Fibroblast of skin of scalp (primary cell): ENCODE measurements at places on chromosomes 4 and X.

GRCh38 chrX:78063687-78064086 is 40.4 kb upstream of the PGK1 start:
- no peak for DNase-seq

DNA sequence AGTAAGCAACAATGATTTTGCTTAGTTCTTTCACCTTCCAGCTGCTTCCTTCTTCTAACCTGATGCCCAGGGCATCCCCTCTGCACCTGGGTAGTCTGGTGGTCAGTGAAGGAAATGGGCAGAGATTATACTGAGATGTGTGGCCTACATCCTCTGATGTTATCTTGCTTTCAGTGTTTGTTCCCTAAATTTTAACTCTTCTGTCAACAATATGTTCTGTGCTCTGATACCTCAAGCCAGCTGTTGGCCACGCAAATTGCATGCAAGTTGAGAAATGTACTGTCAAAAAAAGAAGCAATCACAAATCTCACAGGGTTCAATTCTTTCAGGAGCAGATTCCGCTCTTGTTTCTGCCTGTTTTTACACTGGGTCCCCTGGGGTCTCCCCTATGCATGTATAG is 73.8 kb downstream of the FBXW7 start:
- DNase-seq, result no peak

GRCh38 chr4:19999276-19999675 is 252.4 kb upstream of the SLIT2 start:
- no peak for DNase-seq

DNA sequence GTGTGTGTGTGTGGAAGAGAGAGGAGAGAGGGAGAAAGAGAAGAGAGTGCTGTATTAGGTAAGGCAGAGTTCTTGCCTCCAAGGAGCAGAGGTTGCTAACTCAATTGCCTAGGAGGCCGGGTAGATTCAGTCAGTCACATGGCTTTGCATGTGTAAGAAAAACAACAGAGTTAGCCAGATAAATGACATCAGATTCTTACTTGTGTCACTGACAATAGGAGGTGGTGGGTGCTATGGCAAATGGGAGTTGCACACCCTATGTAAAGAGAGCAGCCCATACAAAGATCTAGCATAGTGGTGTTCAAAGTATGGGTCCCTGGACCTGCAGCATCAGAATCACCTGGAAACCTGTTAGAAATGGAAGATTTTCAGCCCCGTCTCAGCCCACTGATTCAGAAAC is 14.4 kb upstream of the PGRMC2 start:
- DNase-seq, result no peak

DNA sequence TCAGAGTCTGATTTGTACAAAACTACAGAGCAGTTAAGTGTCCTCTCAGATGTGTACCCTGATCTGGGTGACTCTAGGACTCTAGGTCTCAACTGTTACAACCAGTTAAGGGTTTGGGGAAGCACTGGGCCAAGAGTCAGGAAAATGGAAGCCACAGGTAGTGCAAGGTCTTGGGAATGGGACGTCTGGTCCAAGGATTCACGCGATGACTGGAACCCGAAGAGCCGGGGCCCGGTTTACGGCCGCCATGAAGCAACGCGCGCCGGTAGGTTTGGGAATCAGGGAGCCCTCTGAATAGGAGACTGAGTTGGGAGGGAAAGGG is 321 bp upstream of the HPRT1 start:
- DNase-seq, result no peak

- no peak for DNase-seq
Observed at GRCh38 chrX:8586953-8587352, 122.3 kb downstream of the VCX3B start.

DNA sequence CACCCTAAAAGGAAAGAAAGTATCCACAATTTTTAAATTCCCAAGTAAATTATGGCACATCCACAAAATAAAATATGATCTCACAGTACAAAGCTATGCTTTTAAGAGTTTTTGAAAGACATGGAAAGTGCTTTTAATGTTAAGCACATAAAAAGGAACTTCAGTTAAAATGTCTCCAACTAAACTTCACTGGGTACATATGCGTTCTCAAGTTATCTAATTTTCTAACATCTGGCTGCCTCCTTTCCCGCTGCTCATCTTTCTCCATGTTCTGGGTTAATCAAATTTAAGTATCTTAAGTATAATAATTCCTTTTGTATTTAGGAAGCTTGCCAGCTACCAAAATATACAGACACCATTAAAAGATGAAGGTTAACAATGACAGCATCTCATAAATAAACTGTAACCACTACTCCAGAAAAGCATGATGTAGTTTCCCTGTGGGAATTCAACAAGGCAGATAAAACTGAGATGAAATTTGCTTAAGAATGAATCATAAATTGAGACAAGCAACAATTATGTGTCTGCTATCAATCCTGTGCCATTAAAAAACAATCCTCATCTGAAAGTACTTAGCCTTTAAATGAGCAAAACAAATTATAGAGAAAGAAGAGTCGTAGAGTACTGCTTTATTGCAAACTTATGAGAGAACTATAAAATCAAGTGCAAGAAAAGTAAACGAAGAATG is 25.1 kb downstream of the PRSS12 start:
- peak; percentile 78 for DNase-seq

- DNase-seq, result no peak
Observed at GRCh38 chr4:36037127-36037526, 207.2 kb downstream of the ARAP2 start.

- peak; percentile 11 for DNase-seq
Observed at GRCh38 chr4:123941306-123941705, 544.7 kb downstream of the SPRY1 start.

- peak; percentile 4 for DNase-seq
Observed at GRCh38 chr4:17884063-17884462, 73.3 kb downstream of the NCAPG start.

DNA sequence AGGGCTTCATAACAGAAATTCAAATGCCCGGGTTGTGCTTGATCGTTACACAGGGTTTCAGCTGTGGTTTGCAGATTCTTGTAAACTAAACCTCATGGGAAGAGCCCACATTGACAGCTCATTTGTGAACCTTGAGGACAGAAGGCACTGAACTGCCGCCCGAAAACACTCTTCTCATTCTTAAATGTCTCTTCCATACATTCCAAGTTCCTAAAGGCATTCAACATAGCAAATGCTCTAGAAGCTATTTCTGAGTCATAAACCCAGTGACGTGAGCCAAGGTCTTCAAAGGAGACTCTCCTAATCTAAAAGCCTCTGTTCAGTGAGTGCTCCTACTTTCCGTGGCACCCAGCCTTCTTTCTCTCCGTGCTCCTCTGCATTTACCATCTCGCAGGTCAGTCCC is 737.8 kb upstream of the FRG1 start:
- peak; percentile 90 for DNase-seq

DNA sequence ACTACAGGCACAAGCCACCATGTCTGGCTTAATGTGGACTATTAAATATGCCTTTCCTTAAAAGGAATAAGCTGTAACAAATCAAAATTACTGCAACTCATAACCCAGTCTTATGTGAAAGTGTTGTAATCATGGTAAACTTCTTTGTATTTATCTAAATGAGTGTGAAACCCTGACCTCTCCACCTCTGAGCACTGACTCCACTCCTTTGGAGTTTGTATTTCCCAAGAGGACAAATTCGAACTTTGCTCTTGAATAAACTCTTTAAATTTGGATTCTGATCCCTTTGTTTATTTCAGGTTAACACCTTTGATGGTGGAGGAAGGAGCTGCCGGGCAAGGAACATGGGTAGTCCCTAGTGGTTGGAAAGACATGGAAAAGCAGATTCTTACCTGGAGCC is 48.3 kb upstream of the FAM9A start:
- DNase-seq, result no peak

GRCh38 chr4:88185906-88186305 is 27.5 kb upstream of the ABCG2 start:
- peak; percentile 45 for DNase-seq

- no peak for DNase-seq
Observed at GRCh38 chr4:149801416-149801815, 14.2 kb downstream of the IQCM start.

DNA sequence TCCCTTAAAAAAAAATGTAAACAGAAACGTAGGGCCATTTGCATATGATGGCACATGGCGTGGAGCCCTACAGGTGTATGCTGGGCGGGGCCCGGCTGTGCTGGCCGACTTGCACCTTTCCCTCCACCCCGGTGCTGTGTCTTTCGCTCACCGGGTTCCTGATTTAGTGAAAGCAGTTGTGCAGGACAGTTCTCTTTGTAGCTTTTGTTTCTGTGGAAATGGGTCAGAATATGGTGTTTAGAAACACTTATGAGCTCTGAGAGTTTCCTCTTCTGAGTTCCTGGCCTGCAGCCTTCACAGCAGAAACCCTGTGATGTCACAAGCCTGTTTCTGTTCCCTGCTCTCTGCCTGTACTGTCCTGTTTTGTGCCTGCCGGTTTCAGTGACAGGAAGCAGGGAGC is 22.5 kb upstream of the MSANTD1 start:
- DNase-seq, result no peak

DNA sequence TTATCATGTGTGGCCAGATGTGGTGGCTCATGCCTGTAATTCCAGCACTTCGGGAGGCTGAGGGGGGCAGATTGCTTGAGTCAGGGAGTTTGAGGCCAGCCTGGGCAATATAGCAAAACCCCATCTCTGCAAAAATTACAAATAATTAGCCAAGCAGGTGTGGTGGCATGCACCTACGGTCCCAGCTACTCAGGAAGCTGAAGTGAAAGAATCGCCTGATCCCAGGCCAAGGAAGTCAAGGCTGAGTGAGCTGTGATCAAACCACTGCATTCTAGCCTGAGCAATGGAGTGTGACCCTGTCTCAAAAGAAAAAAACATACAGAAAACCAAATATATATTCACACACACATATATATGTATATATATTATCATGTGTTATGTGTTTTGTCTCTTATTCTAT is 15.0 kb downstream of the APELA start:
- DNase-seq, result no peak

GRCh38 chr4:63085091-63085490 is 1324.2 kb downstream of the TECRL start:
- DNase-seq, result peak; percentile 4

DNA sequence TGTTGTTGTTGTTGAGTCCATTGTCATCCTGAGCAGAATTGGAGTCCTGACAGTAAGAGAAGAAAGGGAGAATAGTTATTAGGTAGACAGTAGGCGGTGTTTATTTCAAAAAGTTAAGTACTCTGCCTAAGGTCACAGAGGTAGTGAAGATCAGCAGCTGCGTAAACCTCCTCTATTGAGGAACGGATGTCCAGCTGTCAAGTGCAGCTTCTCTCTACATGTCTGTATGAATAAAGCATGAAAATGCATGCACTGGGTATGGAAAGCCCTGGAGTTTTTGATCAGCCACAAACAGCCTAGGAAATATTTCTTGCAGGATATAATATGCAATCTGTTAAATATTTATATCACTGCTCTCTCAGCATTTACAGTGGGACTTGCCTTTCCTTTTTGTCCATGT is 109.4 kb upstream of the CBLL2 start:
- no peak for DNase-seq

DNA sequence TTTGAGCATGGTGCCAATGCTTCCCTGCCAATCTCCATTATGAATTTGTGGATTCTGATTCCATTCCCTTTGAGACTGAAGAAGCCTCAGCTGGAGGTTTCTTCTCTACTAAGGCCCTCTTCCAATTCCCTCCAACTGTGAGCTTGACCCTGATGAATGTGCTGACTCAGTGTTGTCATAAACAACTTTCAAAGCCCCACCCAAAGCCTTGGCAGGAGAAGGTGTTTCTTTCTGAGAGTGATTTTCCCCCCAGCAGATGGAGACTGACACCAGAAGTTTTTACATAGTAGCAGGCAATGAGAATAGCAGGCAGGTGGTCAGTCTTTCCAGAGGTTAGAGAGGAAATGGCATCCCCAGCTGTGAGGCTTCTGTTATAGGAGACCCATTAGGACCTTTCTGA is 53.1 kb downstream of the OCRL start:
- DNase-seq, result peak; percentile 14

- DNase-seq, result peak; percentile 49
Observed at GRCh38 chrX:101429934-101430333, 21.9 kb downstream of the HNRNPH2 start.

DNA sequence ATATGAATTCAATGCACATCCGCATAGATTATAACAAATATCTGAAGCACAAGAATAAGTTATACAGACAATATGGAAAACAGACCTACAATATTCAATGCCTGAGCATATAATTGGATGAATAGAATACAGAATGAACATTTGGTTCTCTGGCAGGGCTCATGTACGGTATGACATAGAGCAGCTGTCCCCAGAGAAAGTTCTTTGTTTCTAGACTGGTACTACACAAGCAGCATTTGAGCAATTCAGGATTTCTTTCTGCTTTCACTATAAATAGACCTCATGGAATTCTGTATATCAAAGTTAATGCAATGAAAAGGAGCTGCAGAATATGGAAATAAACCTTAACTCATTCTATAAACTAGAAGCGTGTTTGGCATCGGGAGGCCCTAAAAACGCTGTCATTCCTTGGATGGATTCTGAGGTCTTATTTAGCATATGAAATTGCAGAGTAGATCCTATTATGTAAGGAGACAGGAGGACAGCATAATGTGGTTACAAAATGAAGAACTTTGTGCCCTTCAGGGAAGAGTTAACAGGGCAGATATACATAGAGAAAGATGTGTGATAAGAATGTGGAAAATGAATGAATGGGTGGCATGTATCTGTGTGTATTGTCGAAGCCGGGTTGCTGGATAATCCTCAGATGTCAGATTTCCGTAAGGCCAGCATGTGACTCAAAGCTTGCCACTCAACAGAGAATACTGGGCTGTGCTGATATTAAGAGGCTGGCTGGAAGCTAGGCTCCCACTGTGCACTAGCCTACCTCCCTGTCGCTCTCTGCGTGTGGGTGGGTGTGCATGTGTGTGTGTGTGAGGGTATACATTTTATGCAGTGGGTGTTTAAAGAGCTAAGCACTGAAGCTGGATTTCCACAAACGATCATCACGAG is 103.3 kb upstream of the SLC4A4 start:
- no peak for DNase-seq

DNA sequence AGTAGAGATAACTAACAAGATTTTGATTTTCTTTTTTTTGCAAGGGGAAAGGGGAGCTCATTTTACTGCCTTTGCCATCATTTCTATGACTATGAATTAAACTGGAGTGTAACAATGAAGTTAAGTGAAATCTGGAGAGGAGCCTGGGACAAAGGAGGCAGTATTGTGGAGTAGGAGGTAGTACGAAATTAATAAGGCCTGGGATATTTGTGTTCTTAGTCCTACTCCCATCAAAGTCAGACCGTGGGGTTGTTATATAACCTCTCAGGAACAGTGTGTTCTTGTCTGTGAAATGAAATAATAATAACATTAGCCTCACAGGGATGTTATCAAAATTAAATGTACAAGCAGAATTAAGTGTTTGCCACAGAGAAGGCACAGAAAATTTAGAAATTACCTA is 204.3 kb upstream of the EMCN start:
- DNase-seq, result no peak
